ENCODE measurements at places on chromosomes 4 and X. TPM values are rescaled to one million over a fixed set of nuclear protein-coding genes. Genes with fewer than 3 reads are reported as not detected.

DNA sequence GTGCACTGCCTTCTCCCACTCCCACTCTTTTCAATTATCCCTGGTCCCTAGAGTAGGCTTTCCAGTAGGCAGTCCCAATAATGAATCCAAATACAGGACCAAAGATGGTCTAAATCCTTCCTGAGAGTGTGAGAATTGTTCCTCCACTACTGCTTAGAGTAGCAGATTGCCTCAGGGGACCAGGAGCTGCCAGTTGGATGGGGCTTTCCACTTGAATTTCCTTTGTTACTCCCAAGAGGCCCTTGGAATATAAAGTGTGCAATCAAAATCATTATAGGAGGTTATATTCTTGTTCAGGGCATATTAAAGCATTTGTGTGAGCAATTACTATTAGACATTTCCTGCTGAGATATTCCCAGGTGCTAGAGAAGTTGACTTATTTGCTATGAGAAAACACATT is 156.6 kb upstream of the TLL1 start:
- no peak for DNase-seq

GRCh38 chr4:102828497-102828808 is 1.1 kb upstream of the UBE2D3 start:
- DNase-seq: no peak

- no peak for DNase-seq
Observed at GRCh38 chr4:138192113-138192512, 50.0 kb downstream of the SLC7A11 start.

DNA sequence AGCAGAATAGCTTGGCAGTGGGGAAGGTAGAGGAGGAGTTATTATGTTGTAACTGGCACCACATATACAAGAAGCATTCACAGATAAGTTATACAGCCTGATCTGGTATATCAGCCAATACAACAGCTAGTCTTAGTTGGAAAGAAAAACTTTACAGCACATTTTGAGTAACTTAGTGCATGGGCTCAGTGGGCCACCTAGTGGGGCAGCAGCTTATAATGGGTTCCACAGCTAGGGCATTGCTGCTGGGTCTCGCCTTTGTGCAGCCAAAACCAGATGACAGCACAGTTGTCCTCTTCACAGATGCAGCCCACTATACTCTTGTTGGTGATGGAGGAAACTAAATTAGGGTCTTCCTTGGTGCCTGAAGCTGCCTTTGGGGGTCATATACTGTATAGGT is 448.1 kb upstream of the RASGEF1B start:
- no peak for DNase-seq

DNA sequence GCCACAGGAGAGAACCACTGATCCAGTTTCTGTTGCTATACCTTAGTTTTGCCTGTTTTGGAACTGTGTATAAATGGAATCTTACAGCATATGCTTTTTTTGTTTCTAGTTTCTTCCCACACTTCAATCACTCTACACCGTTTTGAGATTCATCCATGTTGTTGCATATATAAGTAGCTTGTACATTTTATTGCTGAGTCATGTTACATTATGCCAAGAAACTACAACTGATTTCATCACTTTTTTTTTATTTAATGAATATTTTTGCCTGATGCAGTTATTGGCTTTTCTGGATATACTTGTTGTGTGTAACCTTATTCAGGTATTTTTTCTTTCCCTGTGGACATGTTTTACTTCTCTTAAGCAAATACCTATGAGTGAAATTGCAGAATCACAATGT is 1135.9 kb downstream of the RAPGEF2 start:
- DNase-seq: no peak

The SLC10A6 gene
- not detected for total RNA-seq

All from MG63 (cell line).